Prostate gland (tissue), 2 donors: ENCODE measurements at places on chromosomes 6 and 20.

DNA sequence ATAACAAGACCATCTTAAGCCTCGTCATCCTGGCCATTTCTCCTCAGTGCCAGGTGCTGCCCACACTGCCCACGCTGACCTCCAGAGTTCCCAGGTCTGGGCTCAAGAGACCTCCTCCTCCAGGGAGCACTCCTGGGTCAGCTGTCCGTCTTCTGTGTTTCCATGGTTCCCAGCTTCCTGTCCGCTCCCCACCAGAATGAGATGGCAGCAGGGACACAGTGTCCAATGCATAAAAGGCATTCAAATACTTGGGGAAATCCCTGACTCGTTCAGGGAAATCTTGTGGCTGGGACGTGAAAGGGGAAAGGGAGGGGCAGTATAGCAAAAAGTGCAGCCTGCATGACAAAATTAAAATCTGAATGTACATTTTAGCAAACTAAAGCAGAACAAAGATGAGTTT is 54.3 kb downstream of the SLC23A2 start:
- H3K27me3 ChIP-seq: no peaks in the 10 kb centered on the region
- DNase-seq: no peak

DNA sequence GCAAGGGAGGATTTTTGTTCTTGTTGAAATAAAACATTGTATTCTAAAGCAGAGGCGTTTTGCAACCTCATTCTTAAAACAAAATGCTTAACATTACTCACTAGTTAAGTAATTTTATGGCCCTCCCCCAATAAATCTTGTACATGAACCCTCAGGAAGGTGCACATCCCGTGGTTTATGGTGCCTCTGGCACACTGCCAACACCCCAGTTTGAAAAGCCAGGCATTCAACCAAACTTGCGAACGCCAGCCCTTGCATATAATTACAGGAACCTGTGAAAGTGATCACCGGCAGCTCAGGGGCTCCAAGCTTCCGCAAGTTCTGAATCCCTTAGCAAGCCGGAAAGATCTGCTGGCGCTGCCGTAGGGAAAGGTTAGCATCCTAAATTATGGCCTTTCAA is 1109.0 kb upstream of the FLRT3 start:
- no peak overlapping the region for H3K4me3 ChIP-seq
- peak; percentile 25 for DNase-seq
- no peaks in the 10 kb centered on the region for H3K27me3 ChIP-seq
- no peaks in the 10 kb centered on the region for H3K36me3 ChIP-seq
- H3K4me1 ChIP-seq: no peaks in the 10 kb centered on the region

DNA sequence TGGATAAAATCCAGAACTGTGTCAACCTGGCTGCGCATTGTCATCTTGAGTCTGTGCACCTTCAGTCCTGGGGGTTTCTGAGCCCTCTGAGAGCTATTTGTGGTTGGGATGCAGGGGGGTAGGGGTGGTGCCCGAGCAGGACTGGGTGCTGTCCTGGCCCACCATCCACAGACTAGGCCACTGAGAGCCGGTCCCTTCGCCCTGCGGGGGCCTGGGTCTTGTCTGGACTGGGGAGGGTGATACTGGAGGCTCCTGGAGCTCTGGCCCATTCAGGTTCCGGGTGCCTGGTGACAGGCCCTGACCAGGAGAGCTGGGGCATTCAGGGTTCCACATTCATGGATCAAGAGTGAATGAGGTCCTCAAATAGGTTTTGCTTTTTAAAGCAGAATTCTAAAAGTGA is 20.9 kb downstream of the SPDEF start:
- H3K4me3 ChIP-seq: no peak overlapping the region
- DNase-seq: no peak
- H3K27me3 ChIP-seq: no peaks in the 10 kb centered on the region
- no peaks in the 10 kb centered on the region for H3K36me3 ChIP-seq

- H3K4me3 ChIP-seq: no peak overlapping the region
- DNase-seq: no peak
- no peaks in the 10 kb centered on the region for H3K4me1 ChIP-seq
- no peaks in the 10 kb centered on the region for H3K27me3 ChIP-seq
- no peaks in the 10 kb centered on the region for H3K36me3 ChIP-seq
Observed at GRCh38 chr6:155883741-155884140, 428.1 kb upstream of the NOX3 start.

GRCh38 chr20:63552481-63553249 is 1.3 kb upstream of the FNDC11 start:
- no peak overlapping the region for H3K27ac ChIP-seq
- H3K27me3 ChIP-seq: no peaks in the 10 kb centered on the region
- DNase-seq: no peak
- no peak overlapping the region for H3K4me3 ChIP-seq
- H3K36me3 ChIP-seq: no peaks in the 10 kb centered on the region

GRCh38 chr20:39993742-39994141 is 695.3 kb downstream of the MAFB start:
- H3K27me3 ChIP-seq: no peaks in the 10 kb centered on the region
- H3K4me1 ChIP-seq: no peaks in the 10 kb centered on the region
- no peak overlapping the region for H3K27ac ChIP-seq

DNA sequence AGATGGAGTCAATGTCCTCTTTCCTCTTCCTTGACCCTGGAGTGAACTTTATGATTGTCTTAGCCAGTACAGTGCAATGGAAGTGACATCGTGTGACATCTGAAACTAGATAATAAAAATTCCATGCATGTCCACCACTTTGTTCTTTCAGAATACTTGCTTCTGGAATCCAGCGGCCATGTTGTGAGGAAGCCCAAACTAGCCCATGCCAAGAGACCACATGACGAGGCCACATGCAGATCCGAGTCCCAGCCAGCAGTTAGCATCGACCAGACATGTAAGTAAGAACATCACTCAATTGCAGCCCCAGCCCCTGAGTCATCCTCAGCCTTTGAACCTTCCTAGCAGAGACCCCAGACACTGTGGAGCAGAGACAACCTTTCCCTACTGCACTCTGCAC is 48.5 kb upstream of the E2F3 start:
- no peak overlapping the region for H3K27ac ChIP-seq
- no peaks in the 10 kb centered on the region for H3K4me1 ChIP-seq
- H3K27me3 ChIP-seq: no peaks in the 10 kb centered on the region
- no peaks in the 10 kb centered on the region for H3K36me3 ChIP-seq
- no peak for DNase-seq

- no peaks in the 10 kb centered on the region for H3K4me1 ChIP-seq
- H3K27ac ChIP-seq: peak overlapping the region; percentile 92
- no peaks in the 10 kb centered on the region for H3K27me3 ChIP-seq
- H3K4me3 ChIP-seq: no peak overlapping the region
- no peaks in the 10 kb centered on the region for H3K36me3 ChIP-seq
Observed at GRCh38 chr6:36676141-36677058, 2.1 kb upstream of the CDKN1A start.

DNA sequence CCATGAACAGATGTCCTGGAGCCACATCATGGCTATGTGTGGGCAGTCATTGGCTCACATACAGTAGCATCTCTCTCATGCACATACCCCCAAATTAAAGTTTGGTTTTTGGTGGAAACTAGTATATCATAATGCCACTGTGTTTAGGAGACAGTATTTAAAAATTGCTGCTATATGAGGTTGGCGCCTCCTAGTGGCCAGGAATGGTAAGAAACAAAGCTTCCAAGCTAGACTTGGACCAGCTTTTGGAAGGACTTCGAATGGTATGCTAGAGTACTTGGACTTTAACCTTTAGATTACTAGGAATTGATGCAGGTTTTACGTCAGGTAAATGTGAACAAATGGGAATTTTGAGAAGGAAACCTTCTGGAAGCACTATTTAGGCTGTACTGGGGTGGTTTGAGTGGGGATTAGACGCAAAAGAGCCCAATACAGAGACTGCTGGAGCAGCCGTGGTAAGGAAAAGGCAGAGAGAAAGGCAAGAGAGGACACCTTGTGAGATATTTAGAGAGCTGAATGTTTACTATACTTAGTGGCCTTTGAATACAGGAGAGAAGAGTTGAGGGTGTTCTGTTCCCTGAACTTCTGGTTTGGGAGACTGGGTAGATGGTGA is 23.8 kb downstream of the PRSS35 start:
- H3K36me3 ChIP-seq: no peaks in the 10 kb centered on the region
- no peak for DNase-seq
- H3K4me1 ChIP-seq: no peaks in the 10 kb centered on the region

GRCh38 chr20:50130356-50130723 is 17.4 kb upstream of the UBE2V1 start:
- H3K36me3 ChIP-seq: peaks cover 23% of the 10 kb centered on the region
- H3K27ac ChIP-seq: peak overlapping the region; percentile 30
- DNase-seq: no peak
- no peaks in the 10 kb centered on the region for H3K27me3 ChIP-seq
- no peaks in the 10 kb centered on the region for H3K4me1 ChIP-seq

DNA sequence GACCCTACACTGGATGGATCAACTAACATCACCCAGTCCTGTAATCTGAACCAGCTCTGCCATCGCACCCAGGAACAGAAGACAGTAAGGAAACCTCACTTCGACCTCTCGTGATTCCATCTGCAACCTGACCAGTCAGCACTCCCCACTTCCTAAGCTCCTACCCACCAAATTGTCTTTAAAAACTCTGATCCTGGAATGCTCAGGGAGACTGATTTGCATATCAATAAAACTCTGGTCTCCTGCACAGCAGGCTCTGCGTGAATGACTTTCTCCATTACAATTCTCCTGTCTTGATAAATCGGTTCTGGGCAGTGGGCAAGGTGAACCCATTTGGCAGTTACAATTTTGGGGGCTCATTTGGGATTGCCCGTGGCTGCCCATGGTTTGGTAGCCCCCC is 18.3 kb upstream of the AGPAT4 start:
- no peak for DNase-seq
- H3K4me1 ChIP-seq: no peaks in the 10 kb centered on the region
- no peak overlapping the region for H3K27ac ChIP-seq
- H3K36me3 ChIP-seq: no peaks in the 10 kb centered on the region
- no peak overlapping the region for H3K4me3 ChIP-seq

GRCh38 chr20:64040231-64041039 is 4.5 kb downstream of the C20orf204 start:
- no peaks in the 10 kb centered on the region for H3K27me3 ChIP-seq
- H3K36me3 ChIP-seq: no peaks in the 10 kb centered on the region
- H3K4me3 ChIP-seq: no peak overlapping the region

GRCh38 chr6:145151624-145152023 is 583.7 kb downstream of the EPM2A start:
- H3K27me3 ChIP-seq: no peaks in the 10 kb centered on the region
- H3K36me3 ChIP-seq: no peaks in the 10 kb centered on the region
- H3K4me3 ChIP-seq: no peak overlapping the region
- no peaks in the 10 kb centered on the region for H3K4me1 ChIP-seq
